Activated CD4-positive, alpha-beta T cell treated with anti-CD3 and anti-CD28 coated beads, Interleukin-2, Interleukin-4, amounts not matched to agents 100 ng/mL and 50 ng/mL, durations not matched to agents 16 hours and 8 hours (primary cell): ENCODE measurements at places on chromosomes 2 and 18.

- no peak for DNase-seq
Measured at GRCh38 chr2:121049131-121049530, 235.9 kb downstream of the TFCP2L1 start.

GRCh38 chr18:13638719-13639595 is 87.4 kb downstream of the FAM210A start:
- DNase-seq, result no peak

GRCh38 chr2:85789271-85789670 is 35.5 kb downstream of the ATOH8 start:
- no peak for DNase-seq

GRCh38 chr2:54871457-54872107 is 148.1 kb downstream of the EML6 start:
- no peak for DNase-seq

GRCh38 chr2:63880625-63881024 is 38.9 kb downstream of the UGP2 start:
- no peak for DNase-seq

GRCh38 chr18:6219116-6219717 is 195.5 kb downstream of the L3MBTL4 start:
- peak; percentile 15 for DNase-seq

DNA sequence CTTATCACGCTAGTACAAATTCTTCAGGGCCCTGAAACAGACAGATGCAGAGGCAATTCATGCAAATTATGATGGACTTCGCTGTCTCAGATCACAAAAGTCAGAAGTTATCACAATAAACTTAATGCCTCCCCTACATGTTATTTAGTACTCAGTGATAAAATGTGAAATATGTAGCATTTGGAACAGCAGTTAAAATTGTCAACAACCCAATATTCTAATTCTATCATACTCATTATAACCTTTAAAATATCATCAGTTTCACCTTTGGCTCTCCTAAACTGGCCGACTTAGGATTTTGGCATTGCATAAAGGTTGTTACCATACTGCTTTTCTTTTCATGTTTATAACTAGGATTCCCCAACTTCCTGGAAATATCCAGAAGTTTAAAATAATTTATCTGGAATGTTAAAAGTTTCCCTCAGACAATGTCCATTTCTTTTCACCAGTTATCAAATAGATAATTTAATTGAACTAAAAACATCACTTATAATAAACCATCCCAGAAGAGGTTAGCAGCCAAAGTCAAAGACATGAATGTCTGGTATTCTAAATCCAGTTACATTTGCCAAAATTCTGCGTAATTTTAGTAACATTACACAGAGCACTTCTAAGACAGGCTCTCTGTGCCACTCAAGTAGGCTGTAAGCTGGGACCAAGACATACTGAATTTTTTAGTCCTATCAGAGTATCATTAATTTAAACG is 239.8 kb downstream of the RBM43 start:
- DNase-seq, result no peak

- DNase-seq, result no peak
Measured at GRCh38 chr18:69008538-69008937, 210.7 kb downstream of the CCDC102B start.

- peak; percentile 76 for DNase-seq
Measured at GRCh38 chr2:197268786-197269584, 41.6 kb downstream of the ANKRD44 start.

GRCh38 chr2:198283146-198283545 is 478.8 kb downstream of the PLCL1 start:
- DNase-seq, result no peak

DNA sequence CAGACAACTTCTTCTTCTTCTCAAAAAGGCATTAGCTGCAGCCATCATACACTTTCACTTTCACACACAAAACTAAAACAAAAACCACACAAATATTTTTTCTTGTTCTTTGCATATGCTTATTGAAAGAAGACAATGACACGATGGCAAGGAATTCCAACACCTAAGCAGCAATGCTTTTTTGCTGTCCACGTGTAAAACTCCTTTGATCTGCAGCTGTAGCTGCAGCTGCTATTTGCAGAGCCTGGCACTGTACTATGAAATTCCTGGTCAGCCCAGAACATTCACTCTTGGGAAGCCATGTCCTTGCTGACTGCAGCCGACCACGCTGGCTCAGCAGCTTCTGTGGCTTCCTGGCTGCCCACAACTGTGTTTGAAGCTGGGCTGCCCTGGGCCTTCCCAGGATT is 316.2 kb downstream of the CDH2 start:
- DNase-seq, result no peak

GRCh38 chr2:49490710-49491109 is 336.4 kb upstream of the FSHR start:
- peak; percentile 27 for DNase-seq

DNA sequence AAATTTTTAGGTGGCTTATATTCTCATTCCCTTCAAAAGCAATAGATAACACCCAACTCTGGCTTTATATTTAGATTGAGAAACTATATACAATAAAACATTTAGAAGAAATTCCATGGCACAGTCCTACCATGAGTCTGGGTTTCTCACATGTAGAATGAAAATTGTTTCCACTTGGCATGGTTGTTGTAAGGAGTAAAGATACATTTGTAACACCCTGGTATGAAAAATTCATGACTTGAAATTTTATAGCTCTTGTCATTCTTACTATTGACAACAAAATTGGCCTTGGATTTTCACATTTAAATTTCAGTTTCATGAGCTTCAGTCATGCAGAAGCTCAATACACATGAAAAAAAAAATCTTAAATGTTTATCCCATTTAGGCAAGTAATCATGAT is 92.5 kb upstream of the CBLN2 start:
- DNase-seq, result no peak

- DNase-seq, result no peak
Measured at GRCh38 chr2:86768189-86768949, 22.3 kb downstream of the CD8A start.

DNA sequence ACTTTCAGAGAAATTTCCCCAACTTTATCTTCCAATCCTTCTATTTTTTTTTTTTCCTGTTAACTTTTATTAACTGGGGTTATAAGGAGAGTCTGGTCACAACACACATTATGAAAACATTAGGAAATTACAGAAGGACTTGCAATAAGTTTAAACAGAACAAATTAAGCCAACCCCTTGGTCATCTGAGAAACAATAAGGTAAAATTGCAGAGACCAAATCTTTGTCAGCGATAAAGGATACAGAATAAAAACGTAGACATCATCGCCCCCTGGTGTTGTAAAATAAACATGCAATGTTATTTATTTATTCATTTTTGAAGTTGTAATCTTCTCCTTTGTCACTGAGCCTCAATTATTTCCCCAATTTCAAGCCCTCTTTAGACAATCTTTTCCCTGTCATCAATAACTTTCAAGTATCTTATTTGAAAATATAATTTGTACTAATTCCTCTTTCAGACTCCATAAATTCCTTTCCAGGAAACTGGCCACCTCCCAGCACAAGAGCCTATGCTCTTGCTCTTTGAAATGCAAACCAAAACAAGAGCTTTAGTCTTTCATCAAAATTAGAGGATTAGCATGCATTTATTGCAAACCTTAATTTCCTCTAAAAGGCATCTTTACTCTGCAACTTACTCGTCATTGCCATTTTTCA is 19.5 kb downstream of the G6PC2 start:
- peak; percentile 46 for DNase-seq

DNA sequence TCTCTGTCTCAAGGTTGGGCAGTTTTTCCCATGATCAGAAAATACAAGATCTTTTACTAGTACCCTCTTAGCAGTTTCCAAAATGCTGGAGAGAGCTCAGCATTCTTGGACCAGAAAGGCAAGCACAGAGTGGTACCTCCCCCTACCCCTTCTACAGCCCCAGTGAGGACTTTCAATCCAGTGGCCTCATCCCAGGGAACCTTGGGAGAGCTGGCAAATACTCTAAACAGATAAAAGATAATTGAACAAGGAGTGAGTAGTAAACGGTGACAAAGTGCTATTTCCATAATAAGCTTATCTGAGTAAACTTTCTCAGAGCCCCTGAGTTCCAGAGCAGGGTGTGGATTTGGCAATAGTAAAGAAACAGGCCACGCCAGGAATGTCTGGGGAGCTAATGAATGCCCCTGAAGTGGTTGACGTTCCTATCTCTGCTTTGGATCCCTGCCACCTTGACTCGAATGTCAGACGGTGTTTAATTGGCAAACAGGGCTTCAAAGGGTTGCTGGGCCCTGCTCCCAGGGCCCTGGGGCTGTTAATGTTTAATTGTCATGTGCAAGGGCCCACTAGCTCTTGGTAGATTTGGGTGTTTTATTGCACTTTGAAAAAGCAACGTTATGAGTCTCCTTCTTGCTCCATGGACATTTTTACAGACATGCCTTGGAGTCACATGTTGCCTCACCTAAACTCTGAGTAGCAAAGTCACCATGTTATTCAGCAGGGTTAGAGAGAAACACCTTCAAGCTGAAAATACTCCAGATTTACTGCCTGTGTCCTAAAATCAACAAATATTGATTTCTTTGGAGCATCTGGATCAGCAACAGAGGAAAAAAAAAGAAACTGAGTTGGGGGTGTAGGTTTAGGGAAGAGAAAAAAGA is 239.9 kb downstream of the CYRIA start:
- DNase-seq, result no peak

DNA sequence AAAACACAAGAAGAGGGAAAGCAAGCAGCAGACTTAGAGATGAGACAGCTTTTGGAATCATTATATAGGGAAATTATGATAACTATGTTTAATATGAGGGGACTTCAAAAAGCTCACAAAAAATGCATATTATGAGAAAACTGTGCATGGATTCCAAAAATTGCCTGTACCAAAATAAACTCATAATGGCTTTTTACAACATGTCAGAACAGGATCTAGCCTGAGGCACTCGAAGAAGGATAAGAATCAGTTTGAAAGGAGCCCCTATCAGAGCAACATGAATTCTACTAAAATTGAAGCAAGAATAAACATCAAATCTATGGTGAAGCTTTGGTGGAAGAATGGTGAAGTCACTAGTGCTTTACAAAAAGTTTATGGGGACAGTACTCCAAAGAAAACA is 187.4 kb downstream of the RDH14 start:
- no peak for DNase-seq

GRCh38 chr2:203246646-203247045 is 7.8 kb downstream of the CYP20A1 start:
- DNase-seq, result no peak

GRCh38 chr2:226011716-226012450 is 612.4 kb downstream of the NYAP2 start:
- no peak for DNase-seq

- DNase-seq, result peak; percentile 38
Measured at GRCh38 chr18:32093102-32093511, 1.4 kb downstream of the RNF138 start.

DNA sequence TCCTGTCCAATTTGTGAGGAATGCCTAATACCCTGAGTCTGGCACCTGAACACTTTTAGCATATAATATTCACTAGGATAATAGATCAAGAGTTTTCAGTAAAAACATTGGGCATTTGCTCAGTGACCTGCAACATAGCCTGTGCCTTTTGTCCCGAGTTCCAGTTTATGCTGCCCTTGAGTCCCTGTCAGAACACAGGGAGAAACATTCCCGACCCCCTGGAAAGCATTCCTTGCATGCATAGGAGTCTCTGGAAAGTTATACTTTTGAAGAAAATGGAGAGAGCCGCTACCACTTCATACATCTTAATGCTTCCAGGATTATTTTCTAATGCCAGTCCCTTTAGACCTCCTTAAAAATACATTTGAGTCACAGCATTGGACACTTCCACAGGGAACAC is 107.3 kb downstream of the PLCL1 start:
- no peak for DNase-seq

- DNase-seq, result no peak
Measured at GRCh38 chr2:216664593-216665034, 30.7 kb downstream of the IGFBP5 start.

- DNase-seq, result no peak
Measured at GRCh38 chr2:120596191-120596811, 139.4 kb upstream of the GLI2 start.

GRCh38 chr2:165692906-165693305 is 101.1 kb downstream of the GALNT3 start:
- no peak for DNase-seq

DNA sequence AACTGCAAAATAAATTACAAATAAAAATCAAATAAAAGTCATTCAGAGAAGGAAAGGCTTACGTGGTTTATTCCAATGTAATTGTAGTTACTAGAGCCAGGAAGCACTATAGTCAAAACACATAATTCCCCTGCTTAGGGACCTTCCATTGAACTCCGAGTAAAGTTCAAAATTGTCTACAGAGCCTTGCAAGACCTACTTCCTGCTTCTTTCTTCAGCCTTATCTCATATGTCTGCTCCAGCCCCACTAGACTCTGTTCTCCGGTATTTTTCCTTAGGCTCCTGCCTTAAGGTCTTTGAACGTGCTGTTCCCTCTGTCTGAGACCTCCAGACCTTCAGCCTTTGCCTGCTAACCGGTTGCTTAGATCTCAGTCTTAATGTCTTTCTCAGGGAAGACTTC is 104.3 kb downstream of the ARL6IP6 start:
- no peak for DNase-seq

DNA sequence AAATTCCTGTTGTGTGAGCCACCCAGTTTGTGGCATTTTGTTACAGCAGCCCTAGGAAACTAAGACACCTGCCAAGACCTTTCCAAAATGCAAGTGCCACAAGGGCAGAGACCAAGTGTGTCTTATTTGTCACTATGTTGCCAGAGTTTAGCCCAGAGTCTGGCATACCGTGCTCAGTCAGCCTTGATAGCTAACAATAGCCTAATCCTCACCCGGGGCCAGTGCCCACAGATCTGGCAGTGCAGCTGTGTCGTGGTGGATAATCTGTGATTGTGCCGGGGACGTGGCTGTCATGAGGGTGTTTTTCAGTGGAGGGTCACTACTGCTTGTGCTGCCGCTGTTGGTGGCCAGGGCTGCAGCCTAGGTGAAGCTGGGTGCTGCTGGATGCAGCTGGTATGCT is 53.5 kb downstream of the MEP1B start:
- DNase-seq, result no peak

GRCh38 chr2:179049546-179050311 is at the start of gene CCDC141:
TSS of gene CCDC141 (minus strand) at chr2:179050137. CDS start at chr2:179049941, 196 bp downstream.
- DNase-seq, result peak; percentile 19

DNA sequence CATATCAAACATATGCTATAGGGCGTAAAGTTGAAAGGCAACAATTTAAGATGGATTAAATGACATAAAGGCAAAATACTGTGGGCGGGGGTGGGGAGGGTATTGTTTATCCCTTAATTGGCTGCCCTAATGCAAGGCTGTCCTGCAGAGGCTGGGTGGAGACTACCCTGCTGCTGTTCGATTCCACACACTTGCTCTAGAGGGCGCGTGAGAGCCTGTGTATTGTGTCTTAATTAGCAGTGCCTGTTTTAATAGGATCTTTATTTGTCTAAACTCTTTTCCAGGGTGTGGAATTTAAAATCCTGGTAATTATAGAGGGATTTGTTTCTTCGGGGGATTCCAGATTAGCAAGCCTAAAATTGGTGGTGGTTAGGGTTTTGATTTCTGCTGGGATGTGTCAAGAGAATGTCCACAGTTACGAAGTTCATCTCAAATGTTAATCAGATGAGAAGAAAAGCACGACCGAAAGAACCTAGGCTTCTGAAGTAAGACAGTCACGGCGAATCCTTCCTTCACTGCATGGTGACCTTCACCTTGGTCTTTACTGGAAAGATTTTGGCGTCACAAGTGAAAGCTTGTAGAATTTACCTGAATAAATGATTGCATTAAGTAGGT is 103.5 kb upstream of the MAP3K20 start:
- peak; percentile 56 for DNase-seq

GRCh38 chr2:204312105-204312504 is 233.2 kb upstream of the PARD3B start:
- DNase-seq, result no peak
